ENCODE measurements at places on chromosomes 1 and 21. TPM values are rescaled to one million over a fixed set of nuclear protein-coding genes. Genes with fewer than 3 reads are reported as not detected.
A peak's percentile ranks its signal among the peaks of the same experiment; 100 is the strongest.

GRCh38 chr1:32933742-32934322 lies 30.8 kb downstream of the RNF19B start:
- DNase-seq, result peak; percentile 54

RXFP4 gene
- not detected for total RNA-seq

RHCE gene
- total RNA-seq, result 0.65 TPM

CD52 gene
- not detected for total RNA-seq
